CD4-positive, alpha-beta memory T cell (primary cell): ENCODE measurements at places on chromosomes 3 and 15. TPM values are rescaled to one million over a fixed set of nuclear protein-coding genes. Genes with fewer than 3 reads are reported as not detected.

Gene TRAIP
- 1.0 TPM for polyA plus RNA-seq

Gene MYLK
- polyA plus RNA-seq: not detected

Gene WDR49
- not detected for polyA plus RNA-seq

DNA sequence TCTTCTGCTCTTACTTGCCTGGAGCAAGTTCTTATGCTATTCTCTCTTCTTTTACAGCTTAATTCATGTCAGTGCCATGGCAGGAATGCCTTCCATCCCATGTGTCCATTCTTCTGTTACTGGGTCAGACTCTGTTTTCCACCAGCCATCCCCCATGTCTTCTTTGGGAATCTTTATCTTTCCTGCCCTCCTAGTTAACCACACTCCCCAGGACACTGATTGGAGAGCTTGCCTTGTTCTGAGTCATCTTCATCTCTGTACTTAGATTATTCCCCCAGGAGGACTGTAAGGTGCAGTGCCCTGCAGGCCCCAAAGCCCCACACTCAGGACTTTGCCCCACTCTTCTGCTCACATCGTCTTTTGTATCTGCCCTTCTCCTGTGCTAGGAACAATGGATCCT, 3.6 kb downstream of the ABHD17C start:
- DNase-seq: no peak

GRCh38 chr3:186786922-186787321, 3.5 kb downstream of the EIF4A2 start:
- no peak for DNase-seq

DNA sequence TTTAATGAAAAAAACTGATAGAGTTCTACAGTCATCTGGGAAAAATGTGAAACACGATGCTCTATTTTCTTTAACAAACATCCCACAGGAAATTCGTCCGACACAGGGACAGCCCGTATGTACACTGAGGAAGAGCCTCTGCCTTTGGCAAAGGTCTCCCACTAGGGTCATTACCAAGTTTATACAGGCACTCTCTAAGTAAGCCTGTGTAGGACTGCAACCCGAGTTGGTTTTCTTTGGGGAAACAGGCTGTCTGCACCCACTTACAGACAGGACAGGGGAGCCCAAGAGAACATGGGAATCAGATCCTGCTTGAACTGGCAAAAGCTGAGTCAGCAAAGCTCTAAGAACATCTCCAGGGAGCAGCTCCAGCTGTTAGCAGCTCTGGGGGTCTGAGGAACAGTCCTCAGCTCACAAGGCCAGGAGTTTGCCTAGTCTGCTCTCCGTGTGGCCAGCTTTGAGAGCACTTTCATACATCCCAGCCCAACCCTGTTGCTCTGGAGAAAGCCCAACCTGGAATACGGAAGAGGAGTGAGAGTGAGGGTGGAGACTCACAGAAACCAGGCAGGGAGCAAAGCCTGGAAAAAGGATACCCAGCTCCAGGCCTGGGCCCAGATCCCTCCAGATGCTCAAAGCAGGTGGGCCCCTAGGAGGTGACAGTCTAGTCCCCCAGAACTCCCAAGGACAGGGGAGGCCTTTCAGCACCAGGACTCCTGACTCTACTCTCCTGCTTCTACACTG, 1.9 kb downstream of the TBC1D2B start:
- DNase-seq: no peak

DNA sequence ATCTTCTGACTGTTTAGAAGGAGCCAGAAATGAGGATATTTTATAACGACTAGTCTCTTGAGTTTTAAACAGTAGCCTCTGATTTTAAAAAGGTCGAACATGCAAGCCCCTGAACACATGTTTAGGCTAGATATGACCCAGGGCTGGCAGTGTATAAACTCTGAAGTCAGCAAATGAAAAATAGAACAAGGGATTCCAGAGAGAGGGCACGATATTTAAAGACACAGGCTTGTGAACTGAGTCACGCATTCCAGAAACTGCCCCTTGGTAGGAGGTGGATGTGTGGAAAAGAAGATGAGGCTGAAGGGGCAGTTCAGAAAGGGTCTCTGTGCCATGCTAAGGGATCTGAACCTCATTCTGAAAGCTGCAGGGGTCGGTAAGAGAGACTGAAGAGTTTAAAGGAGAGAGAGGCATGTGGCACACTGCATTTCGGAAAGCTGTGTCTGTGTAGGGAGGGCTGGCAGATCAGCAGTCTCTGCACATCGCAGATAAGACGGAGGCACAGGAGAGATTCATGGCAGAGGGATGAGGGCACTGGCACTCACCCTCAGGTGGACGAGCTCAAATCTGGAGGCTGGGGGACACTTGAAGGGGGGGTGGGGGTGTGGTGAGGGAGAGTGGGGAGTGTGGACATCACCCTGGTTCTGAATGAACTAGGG, 22.1 kb downstream of the ST8SIA2 start:
- no peak for DNase-seq

Gene CAMP
- not detected for polyA plus RNA-seq

DNA sequence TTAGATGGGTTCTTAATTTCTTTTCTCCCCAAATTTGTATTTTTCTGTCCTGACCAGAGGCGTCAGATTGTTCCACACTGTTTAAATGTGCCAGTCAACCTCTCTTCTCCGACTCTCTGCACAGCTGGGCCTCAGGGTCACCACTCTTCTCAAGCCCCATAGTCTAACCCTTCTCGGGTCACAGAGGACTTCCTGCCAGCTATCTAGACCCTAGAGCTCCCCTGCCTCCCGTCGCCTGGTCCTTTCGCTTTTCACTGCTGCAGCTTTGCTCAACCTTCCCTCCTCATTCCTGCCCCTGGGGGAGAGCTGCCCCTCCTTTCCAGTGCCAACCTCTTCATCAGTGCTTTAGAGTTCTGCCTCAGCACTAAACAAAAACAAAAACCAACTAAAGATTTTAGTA, 151.7 kb downstream of the ATG7 start:
- no peak for DNase-seq

DNA sequence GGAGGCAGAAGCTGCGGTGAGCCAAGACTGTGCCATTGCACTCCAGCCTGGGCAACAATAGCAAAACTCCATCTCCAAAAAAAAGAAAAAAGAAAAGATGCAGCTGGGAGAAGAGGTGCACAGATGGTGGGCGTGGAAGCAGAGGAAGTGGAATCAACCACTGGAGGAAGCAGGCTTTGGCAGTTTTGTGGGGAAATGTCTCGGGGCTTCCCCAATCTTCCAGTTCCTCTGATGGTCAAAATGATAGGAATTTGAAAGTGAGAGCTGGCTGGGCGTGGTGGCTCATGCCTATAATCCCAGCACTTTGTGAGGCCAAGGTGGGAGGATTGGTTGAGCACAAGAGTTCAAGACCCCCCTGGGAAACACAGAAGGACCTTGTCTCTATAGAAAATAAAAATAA, 48.1 kb upstream of the SMAD3 start:
- no peak for DNase-seq

DNA sequence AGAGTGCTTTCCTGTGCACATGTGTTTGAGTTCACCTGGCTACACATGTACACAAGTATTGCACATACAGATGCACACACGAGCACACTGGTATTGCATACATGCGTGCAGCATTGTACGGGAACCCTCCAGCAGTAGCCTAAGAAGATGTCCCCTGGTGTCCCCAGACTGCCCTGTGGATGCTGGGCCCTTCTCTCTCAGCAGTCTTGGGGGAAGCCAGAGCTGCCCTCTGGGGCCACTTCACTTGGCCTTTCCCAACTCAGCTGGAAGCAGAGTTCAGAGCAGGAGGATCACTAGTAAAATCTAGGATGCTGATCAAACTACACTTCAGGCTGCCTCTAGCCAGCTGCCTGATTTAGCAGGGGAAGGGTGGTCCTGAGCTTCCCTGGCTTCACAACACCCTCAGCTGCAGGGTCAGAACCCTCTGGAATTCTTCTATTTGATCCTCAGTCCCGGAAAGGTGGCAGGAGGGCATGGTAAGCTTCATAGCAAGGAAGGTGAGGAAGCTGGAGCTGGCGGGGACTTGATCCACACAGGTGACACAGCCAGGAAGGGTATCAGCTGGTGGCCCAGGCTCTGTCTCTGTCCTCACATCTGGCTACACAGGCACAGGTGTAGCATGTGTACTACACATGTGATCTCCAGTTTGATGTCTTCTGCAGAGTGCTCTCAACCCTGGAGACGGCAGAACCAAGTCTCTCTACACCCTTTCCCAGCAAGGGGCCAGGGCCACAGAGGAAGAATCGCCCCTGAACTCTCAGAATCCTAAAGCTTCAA, 36.5 kb downstream of the KLF15 start:
- DNase-seq: no peak

- DNase-seq: no peak
Measured at GRCh38 chr3:30680789-30681648, 74.6 kb downstream of the TGFBR2 start.

Gene FBXO40
- not detected for polyA plus RNA-seq
